ENCODE measurements at places on chromosomes 13 and 19.

- DNase-seq: no peak
Measured at GRCh38 chr19:35328851-35329285, at the start of gene CD22. Gene CD22, plus strand, starts transcription at chr19:35329187. Its CDS starts 2,854 bp downstream, at chr19:35332041.

- no peak for DNase-seq
Measured at GRCh38 chr19:52741951-52742485, 7.2 kb upstream of the ZNF611 start.

DNA sequence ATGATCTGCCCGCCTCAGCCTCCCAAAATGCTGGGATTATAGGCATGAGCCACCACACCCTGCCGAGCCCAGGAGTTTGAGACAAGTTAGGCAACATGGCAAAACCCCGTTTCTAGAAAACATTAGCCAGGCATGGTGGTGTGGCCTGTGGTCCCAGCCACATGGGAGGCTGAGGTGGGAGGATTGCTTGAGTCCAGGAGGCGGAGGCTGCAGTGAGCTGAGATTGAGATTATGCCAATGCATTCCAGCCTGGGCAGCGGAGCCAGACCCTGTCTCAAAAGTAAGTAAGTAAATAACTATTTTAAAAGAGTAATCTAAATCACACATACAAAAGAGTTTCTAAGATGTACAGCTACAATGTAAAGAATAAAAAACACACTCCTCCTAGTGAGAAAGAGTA lies 41.9 kb downstream of the SKA3 start:
- no peak for DNase-seq

- no peak for DNase-seq
Measured at GRCh38 chr13:51397262-51397941, 55.4 kb downstream of the INTS6 start.

DNA sequence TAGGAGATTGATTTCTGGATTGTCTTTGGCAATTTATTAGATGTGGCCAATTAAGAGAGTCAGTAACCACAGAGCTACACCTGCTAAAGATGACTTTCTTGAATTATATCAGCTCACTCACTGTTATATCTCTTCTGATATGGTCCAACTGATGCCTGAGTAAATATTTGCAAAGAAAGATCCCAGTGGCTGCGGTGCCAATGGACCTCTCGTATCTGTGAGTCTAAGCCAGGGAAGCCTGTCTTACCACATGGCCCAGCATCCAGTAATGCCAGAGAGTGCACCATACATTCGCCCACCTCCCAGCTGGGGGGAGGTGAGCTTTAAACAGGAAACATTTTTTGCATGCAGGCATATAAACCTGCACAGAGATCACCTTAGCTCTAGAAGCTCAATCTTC lies 82.7 kb upstream of the SLC15A1 start:
- DNase-seq: no peak

- DNase-seq: no peak
Measured at GRCh38 chr13:95100525-95101433, 200.5 kb downstream of the ABCC4 start.

- DNase-seq: no peak
Measured at GRCh38 chr13:26949701-26950502, 189.3 kb upstream of the GPR12 start.

DNA sequence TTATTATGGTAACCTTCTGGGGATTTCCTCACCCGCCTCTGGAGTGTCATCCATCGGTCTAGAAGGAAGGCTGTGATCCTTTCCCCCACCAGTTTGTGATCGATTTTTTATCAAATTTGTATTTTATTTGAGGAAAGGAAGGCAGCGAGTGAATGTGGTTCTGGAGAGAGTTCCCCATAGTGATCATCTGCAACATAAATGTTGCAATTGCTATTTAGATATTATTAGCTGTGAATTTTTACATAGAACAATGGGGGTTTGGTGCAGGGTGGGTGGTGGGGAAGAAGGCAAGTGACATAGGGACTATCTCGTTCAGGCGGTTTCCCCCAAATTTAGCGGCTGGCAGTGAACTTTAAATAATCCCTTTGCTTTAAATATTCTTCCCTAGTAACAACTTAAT lies 1.2 kb downstream of the CDK8 start:
- DNase-seq: peak; percentile 28

GRCh38 chr19:45889210-45889885 lies 3.4 kb upstream of the IRF2BP1 start:
- no peak for DNase-seq

DNA sequence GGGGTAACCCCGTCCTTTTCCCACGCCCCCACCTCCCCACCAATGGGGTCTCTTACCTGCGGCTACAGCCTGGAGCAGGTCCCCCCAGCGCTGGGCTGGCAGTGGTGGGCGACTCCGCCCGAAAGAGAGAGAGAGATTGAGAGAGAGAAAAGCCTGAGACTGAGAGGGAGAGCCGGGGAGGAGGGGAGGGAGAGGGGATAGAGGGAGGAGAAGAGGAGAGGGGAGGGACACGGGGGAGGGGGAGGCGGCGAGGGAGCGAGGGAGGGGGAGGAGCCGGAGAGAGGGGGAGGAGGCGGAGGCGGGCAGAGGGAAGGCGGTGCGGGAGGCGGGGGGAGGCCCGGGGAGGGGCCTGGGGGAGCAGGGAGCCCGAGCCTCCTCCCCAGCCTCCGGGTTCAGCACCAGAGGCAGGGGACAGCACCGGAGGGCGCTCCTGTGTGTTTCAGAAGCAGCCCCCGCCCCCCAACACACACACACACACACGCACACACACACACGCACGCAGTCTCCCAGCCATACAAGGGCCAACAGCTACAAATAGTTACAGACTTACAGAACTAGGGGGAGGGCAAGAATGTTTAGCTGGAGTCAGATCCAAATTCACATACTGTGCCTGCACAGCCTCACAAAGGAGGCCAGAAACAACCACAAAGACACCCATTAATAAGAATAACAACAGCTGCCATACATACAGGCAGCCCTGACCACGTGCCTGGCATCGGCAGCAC lies at the start of gene SLC8A2:
SLC8A2 (minus strand) TSS at position 161 of the 725 bp plus-strand sequence. CDS start 5,490 bp downstream, outside the sequence.
- peak; percentile 87 for DNase-seq

GRCh38 chr13:28318496-28318895 lies 176.4 kb downstream of the FLT1 start:
- DNase-seq: peak; percentile 86

GRCh38 chr19:4134351-4134750 lies 10.4 kb upstream of the MAP2K2 start:
- no peak for DNase-seq

DNA sequence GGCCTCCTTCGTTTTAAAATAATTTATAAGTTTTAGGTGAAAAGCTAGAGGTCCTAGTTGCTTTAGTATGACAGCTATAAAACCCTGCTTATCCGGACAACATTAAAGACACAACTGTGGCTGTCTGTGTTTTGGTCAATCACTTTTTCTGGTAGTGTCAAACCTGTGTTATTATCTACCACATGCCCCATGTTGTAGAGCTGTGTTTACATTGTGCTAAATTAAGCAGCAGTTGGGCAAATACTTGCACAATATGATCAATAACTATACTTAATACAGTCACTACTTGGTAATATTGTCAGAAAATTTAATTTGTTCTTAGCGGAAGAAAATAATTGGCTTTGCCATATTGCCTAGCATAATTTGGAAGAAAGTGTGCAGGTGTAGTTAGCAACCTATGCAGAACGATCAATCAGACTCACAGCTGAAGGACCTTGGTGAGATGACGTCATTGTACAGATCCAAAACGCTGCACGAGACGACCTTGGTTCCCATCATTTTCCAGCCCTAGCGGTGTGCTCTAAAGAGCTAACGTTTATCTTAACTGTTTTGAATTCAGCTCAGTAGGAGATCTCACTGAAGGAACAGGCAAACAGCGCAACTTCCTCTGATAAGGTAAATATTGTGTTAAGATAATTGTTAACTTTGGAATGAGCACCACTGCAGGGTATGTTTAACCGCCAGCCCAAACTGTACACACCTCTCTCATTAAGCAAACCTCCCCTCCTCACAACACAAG lies 476.6 kb downstream of the IRS2 start:
- no peak for DNase-seq

DNA sequence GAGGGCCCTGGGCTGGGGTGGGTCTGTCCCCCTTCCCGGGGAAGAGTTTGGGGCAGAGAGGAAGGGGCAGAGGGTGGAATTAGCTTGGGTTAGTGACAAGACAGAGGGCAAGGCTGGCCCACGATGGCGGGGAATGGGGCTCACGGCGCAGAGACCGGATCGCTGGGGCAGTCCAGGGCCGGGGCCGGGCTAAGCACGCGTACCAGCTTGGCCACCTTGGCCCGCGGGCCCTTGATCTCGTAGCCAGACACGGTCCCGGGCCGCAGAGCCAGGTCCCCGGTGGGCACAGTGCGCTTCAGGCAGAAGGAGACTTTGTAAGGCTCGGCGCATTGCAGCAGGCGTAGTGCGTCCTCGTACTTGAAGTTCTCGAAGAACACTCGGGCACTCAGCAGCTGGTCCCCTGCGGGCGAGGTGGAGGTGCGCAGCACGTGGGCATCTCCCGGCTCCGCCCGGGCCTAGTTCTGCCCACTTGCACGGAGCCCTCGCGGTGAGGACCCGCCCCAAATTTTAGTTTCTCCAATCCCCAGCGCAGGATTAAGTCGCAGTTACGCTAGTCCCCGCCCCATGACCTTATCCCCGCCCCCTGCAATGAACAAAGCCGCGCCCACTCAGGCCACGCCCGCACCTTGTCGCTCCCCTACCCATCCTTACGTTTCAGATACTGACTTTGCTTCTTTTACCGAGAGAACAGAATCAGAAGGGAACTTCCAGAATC lies 8.6 kb upstream of the HIPK4 start:
- DNase-seq: no peak

DNA sequence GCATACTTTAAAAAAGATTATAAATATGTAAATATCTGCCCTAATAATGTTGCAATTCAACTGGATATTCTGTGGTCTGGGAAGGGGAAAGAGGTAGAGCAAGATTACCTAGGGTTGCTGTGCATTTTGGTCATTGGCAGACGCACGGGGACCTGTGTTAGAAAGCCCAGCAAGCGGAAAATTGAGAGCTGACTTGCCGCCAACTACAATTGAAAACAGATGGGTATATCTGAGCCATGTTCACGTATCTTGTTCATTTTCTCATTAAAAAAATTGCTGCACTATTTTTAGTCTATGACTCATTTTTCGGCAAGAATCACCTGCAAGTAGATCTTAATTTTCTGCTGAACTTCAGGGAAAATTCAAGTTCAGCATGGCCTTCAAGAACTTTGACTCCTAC lies 308.5 kb upstream of the TMTC4 start:
- no peak for DNase-seq

DNA sequence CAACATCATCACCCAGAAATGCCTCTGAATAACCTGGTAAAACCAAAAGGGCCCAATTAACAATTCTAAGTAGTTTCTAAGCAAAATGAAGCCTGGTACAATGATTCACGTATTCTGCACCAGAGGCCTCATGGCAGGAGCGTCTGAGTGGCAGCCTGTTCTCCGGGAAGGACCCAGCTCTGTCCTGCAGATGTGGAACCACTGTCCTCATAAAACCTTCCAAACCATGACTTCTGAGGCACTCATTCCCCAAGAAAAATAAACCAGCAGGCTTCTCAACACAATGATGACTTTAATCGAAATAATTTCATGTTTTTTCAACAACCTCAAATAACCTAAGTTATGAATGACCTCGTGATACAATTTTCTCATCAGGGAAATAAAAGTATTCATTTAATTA lies 89.9 kb downstream of the STK24 start:
- DNase-seq: no peak
